ENCODE measurements at places on chromosomes 11 and 22. TPM values are rescaled to one million over a fixed set of nuclear protein-coding genes. Genes with fewer than 3 reads are reported as not detected.
A peak's percentile ranks its signal among the peaks of the same experiment; 100 is the strongest.

DNA sequence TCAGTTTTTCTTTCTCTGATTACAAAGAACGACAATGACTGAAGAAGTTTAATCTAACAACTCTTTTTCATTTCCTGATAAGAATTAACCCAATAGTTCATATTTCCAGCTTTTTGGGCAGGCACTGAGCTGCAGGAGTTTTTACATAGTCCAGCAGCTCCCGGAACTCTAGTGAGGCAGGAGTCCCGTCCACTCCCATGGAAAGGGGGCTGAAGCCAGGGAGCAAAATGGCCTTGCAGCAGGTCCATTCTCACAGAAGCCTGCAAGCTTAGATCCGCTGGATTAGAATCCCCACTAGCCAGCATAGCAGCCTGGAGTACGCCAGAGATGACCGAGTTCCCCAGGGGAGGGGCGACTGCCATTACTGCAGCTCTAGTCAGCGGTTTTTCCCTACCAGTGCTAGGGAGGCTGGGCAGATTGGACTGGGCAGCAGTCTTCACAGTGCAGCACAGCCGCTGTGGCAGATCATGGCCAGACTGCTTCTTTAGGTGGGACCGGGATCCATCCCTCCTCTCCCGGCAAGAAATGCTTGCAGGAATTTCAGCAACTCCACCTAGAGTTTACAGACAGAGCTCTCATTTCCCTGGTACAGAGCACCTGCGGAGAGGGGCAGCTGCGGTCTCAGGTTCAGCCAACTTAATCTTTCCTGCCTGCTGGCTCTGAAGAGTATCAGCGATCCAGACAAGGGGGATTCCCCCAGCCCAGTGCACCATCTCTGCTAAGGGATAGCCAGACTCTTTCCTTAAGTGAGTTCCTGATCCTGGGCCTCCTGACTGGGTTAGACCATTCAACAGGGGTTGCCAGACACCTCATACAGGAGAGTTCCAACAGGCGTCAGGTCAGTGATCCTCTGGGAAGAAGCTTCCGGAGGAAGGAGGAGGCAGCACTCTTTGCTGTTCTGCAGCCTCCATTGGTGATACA lies 742 bp upstream of the CASP4 start:
- no peak for DNase-seq

The TPCN2 gene
- polyA plus RNA-seq, result 16.8 TPM

DNA sequence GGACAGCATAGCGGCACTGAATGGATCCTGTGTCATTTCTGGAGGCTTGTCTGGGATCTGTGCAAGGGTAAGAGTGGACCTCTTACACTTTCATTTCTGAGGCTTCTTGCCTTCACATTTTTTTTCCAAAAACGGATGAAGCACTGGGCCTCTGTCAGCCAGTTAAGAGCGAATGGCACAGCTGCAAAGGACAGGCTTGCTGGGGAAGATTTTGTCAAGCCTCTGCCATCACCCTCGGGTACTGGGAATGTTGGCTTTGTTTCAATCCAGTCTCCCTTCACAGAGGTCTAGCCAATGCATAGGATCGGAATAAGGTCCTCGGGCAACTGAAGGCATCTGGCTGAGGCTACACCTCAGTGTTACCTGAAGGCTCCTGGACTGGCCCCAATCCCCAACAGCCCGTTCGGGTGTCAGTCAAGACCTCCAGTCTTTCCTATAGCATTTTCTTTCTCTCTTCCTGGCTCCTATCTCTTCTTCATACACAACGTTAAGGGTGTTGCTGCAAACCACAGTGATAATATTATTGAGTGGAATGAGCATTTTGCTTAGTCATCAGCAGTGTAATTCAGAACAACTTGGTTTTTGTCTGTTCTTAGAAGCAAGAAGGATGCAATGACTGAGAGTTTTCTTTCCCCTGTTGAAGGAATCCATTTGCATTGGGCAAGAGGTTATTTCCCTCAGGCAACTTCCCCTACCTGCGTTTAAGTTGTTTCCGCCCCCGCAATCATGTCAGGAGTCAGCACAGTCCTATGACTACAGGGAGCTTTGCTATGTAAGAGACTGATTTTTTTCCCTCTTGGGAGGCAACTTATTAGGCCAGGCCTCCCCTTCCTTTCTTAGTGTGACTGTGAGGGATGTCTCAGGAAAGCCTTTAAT lies 22.8 kb downstream of the NPAT start:
- DNase-seq, result no peak

- DNase-seq, result no peak
Measured at GRCh38 chr11:128235426-128235825, 351.9 kb downstream of the ETS1 start.

- no peak for DNase-seq
Measured at GRCh38 chr11:83349296-83349695, 63.1 kb upstream of the CCDC90B start.

DNA sequence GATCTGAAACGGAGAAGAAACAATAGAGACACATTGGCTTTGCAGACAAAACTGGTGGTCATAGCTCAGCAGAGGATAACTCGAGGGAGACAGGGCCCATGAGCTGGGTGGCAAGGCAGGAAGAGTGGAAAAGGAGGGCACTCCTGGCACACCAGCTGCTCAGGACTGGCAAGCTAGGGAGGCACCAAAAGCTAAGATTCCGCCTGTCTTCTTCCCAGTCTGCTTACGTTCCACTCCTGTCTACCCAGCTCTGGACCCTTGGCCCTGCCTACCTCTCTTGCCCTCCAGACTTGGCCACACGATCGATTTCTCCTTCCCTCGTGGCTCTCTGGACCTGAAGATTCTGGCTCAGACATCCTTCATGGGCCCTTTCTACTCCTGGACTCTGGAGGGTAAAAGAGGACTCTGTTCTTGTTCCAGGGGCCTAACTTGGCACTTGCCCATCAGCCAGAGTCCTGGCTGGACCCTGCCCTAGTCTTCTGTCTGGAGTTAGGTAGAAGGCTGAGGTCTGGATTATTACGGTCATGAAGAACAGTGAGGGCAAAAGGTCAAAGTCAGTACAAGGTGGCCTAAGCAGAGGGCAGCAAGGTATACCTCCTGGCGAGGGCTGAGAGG lies 115.2 kb upstream of the PITPNB start:
- peak; percentile 25 for DNase-seq

DNA sequence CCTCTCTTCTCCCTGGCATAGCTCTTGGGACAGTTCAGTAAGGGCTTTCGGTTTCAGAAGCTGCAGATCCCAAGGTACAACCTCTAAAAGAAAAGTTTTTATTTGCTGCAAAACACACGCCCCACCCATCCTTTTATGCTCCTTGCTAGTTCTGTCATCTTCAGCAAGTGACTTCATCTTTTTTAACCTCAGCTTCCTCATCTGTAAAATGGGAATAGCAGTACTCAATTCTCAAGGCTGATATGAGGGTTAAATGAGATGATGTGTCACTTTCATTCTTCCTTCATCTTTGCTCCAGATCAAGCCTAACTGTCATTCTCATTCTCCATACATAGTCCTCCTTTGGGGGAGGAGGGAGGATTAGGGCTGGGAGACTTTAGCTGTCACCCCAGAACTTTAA lies 90.0 kb upstream of the ALX4 start:
- no peak for DNase-seq

All from spinal cord (tissue), 10 donors.